T-helper 9 cell (primary cell): ENCODE measurements at places on chromosomes 4 and X.

- DNase-seq = no peak
Measured at GRCh38 chr4:139184129-139184528, 7.1 kb upstream of the ELF2 start.

- no peak for DNase-seq
Measured at GRCh38 chr4:102725229-102725628, 35.5 kb downstream of the MANBA start.

- DNase-seq = no peak
Measured at GRCh38 chrX:55030271-55031205, at the start of gene ALAS2. TSS of gene ALAS2 (minus strand) at chrX:55030977. CDS start at chrX:55026000, 4,977 bp downstream.

GRCh38 chr4:17092736-17093437, 194.4 kb upstream of the LDB2 start:
- DNase-seq = no peak

DNA sequence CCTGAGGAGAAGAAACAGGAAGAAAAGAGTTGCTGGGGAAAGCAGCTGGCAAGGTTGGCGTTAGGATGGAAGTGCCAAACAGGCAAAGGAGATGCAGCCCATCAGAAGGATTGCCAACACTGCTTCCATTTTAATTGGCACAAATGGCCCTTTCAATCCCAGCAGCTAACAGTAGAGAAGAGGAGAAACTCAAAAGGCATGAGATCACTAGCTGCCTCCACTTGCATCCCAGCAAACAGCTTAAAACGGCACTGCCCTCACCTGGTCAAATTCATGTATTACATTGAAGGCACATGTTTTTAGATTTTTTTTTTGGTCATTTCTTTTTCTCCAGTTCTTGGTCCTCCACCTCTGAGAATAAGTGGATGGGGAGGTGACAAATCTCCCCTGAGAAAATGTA, 14.9 kb upstream of the LOC101059915 start:
- DNase-seq = peak; percentile 48
